ENCODE measurements at places on chromosomes 1 and 21. TPM values are rescaled to one million over a fixed set of nuclear protein-coding genes. Genes with fewer than 3 reads are reported as not detected.

Gene KRTAP20-4
- total RNA-seq = not detected

Gene TNFRSF4
- total RNA-seq = not detected

Gene NCF2
- not detected for total RNA-seq

Gene TEDDM1
- not detected for total RNA-seq

Gene S100A14
- total RNA-seq = 0.39 TPM

Gene COX20
- total RNA-seq = 16.8 TPM

Gene LENEP
- total RNA-seq = not detected
